ENCODE measurements at places on chromosomes 2 and 18.

- DNase-seq: no peak
Observed at GRCh38 chr2:175626796-175627195, 375.3 kb downstream of the LNPK start.

GRCh38 chr2:157238296-157238695 is 19.2 kb upstream of the GALNT5 start:
- DNase-seq: no peak

- no peak for DNase-seq
Observed at GRCh38 chr18:11027862-11028261, 121.5 kb downstream of the PIEZO2 start.

DNA sequence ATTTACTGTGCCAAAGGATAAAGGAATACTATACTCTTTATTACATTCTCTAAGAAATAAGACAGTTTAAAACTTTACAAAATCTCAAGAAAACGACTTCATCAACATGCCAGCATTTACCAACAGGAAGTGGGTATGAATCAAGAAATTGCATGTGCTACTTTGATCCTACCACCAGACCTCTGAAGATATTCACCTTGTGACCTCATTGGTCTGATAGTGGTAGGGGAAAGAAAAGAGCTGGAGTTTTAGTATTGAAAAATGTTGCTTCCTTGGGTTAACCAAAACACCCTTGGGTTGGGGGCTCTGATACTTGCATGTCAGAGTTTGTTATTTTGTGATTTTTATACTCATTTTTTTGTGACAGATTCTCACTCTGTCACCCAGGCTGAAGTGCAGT is 84.1 kb upstream of the LPIN2 start:
- no peak for DNase-seq

DNA sequence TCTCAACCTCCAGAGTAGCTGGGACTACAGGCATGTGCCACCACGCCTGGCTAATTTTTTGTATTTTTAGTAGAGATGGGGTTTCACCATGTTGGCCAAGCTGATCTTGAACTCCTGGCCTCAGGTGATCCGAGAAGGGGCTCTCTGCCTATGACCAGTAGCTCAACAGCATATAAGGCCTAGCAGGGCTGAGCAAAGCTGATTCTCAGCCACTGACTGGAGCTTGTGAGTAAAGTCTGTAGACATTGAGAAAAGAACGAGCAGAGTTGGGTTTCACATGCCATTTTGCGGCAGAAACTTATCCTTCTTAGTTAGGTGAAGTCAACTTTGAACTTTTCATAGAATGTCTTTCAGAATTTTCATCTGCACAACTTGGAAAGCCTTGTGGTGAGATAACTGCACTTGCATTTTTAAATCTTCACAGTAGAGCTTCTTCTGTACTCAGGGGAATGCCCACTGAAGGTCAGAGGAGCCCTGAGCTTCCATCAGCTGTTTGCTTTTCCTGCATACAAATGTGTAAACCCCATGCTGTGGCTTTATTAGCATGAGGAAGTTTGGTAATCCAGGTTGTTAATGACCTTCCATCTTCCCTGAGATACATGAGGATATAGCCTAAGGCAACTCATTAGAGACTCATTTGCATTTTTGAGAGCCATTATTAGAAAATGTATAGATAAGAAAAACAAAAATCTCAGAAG is 602.4 kb downstream of the METTL4 start:
- DNase-seq: no peak

- no peak for DNase-seq
Observed at GRCh38 chr2:187462839-187463238, 14.8 kb upstream of the CALCRL start.

DNA sequence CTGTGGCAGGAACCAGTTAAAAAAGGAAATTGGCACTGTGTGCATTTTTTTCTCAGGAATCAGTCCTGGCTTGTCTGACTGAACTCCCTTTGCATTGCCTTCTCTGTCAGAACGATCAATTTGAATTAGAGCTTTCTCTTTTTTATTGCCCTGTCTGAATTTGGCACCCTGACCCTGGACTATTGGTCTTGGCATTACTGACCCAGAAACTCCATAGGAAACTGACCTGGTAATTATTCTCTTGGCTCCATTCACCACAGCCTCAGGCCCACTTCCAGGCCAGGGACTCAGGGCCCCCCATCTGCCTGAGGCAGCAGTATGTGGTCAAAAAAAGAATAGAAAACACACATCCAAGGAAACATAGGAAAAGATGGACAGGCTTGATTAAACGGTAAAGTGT is 32.0 kb upstream of the CCDC88A start:
- no peak for DNase-seq

All from LoVo (cell line).